ENCODE measurements at places on chromosomes 4 and X.
A peak's percentile ranks its signal among the peaks of the same experiment; 100 is the strongest.

GRCh38 chr4:91470671-91471070, 833.1 kb upstream of the GRID2 start:
- DNase-seq, result no peak

GRCh38 chr4:41701983-41702382, 46.5 kb downstream of the PHOX2B start:
- no peak for DNase-seq

DNA sequence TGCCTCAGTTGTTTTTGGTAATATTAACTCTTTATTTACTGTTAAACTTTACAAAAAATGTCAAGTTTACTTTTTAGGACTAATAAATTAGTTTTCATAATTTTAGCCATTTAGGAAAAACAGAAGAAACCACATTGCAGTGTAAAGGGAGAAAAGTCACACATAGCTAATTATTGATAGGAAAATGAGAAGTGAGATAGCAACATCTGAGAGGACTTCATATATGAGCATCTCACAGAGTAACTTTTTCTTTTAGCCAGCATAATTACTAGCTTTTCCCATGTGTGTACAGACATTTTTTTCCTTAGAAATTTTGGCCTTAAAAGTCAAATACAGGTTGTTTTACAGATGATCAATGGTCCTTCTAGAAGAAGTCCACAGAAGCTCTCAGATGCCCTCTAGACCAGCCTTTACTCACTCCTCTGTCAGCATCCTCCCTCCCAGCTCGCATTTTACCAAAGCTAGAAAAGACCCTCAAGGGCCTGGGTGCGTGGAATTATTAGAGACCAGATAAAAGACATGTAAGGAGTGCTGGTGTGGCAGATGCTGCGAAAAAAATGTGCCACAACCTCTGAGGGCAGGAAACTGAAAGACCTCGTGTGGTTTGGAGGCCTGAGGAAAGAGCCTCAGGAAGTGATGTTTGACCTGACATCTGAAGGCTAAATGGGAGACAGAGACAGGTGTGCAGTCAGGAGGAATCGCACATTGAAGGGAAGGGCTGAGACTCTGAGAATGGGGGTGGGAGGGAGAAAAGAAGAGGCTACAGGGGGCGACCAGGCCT, 156.9 kb downstream of the CBR4 start:
- DNase-seq, result no peak

DNA sequence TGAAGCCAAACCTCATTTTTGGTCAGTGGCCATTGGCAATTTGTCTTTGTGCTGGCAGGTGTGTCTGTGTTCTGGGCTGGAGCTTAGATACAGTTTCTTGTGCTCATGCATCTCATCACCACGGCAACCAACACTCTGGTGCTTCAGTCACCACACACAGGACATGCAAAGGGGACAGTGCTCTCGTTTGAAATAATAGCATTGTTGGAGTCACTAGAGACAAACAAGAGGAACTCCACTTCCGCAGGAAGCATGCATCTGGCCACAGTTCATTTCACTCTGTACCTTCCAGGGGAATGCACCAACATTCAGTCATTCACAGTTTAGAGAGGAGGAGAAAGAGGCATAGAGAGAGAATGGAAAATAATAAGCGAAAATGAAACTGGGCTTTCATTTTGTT, 267.4 kb downstream of the ANK2 start:
- no peak for DNase-seq

DNA sequence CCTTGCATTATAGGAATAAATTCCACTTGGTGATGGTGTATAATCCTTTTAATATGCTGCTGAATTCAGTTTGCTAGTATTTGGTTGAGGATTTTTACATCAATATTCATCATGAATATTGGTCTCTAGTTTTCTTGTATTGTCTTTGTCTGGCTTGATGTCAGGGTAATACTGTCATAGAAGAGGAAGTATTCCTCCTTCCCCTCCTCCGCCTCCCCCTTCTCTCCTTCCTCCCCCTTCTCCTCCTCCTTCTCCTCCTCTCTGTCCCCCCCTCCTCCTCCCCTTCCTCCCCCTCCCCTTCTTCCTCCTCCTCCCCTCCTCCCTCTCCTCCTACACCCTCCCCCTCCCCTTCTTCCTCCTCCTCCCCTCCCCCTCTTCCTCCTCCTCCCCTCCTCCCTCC, 65.8 kb downstream of the RGS12 start:
- DNase-seq, result no peak

DNA sequence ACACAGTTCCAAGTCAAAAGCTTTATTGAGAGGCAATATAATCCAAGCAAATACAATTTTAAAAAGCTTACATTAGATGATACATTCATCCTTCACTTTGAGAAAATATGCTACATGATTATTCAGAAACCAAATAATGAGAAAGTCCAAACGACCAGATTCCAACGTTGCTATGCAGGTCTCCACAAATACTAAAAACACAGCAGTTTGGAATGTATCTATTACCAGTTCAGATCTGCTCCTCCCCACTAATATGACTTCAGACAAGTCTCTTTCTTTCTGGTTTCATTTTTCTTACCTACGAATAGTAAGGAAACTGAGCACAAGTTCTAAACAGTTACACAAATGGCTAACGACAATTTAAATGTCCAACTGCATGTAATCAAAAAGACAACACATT, 9.5 kb downstream of the NAF1 start:
- peak; percentile 40 for DNase-seq

DNA sequence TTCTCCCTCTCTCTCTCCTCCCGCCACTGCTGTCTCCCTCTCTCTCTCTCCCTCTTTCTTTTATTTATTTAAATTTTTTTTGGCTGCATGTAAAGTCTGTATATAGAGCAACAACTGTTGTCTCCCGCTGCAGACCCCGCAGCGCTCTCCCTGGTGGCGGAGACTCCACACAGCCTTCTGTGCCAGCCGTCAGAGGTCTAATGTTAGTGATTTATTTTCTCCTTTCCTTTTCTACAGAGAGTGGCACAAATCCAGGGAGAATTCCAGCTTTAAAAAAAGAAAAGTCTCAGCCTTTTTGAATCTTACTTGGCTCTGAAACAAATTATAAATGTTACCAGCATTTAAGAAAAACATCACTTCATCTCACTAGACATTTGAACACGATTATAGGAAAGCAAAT, 106.2 kb downstream of the FAM9B start:
- no peak for DNase-seq

DNA sequence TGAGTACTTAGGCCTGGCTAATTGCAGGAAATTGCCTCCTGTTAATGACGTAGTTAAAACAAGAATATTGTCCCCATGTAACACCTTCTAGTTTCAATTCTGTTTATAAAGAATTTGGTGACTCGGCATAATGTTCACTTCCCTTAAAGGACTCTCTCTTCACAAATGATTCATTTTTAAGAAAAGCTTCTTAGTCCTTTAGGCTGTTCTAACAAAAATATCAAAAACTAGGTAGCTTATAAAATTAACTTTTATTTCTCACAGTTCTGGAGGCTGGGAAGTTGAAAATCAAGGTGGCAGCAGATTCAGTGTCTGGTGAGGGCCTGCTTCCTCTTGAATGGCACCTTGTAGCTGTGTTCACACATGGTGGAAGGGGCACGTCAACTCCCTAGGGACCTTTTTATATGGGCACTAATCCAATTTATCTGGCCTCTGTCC, 23.8 kb downstream of the COL25A1 start:
- no peak for DNase-seq

DNA sequence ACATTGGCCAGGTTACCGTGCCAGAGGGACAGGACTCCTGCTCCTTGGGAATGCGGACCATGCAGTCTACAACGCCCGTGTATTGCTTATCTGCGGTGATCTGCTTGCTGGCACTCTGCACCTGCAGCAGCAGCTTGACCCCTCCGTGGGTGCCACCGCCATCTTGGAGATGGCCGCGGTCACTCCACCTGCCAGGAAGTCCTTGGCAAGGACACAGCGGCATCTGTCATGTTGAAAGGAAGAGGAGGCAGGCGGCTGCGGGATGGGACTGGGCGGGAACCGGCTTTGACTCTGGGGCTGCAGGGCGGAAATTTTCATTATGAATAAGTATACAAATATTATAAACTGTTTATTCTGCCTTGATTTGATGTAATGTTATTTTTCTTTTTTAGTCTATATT, 63.4 kb downstream of the F11 start:
- no peak for DNase-seq

DNA sequence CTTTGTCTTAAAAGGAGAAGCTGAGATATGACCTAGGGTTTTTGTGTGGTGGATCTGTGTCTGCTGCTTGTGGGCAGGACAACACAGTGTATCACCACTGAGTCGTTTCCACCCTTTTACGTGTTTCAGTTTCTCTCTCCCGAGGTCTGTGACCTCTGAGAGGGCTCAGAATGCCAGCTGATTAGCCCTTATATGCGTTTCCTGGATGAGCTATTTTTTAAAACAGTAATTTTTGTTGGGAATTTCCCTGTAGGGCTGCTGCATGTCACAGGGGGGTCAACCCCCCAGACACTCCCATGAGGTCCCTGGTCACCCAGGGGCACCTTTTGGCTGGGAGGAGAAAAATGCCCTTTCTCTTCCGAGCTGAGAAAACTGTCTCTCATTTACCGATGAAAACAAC, 170.4 kb upstream of the CASK start:
- peak; percentile 46 for DNase-seq

DNA sequence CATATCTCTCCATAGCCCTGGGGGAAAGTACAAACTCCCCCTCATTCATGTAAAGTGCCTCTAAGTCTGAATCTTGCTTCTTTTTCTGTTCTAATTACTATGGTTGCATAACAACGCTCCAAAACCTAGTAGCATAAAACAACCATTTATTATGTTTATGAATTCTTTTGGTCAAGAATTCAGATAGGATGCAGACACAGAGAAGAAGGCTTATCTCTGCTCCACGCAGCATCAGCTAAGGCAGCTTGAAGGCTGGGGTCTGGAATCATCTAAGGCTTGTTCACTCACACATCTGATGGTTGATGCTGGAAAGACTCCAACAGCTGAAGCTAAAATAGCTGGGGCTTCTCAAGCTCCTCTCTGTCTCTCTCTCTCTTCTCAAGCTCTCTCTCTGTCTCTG, 564.5 kb downstream of the ZNF674 start:
- peak; percentile 88 for DNase-seq

- DNase-seq, result peak; percentile 2
These were observed 266.1 kb downstream of the GRIA3 start for GRCh38 chrX:123450222-123450621.

- no peak for DNase-seq
These were observed at the start of gene BGN for GRCh38 chrX:153494541-153495361. Gene BGN, plus strand, starts transcription at chrX:153494980. Its CDS starts 9,652 bp downstream, at chrX:153504632.

GRCh38 chr4:165415910-165416309, 37.1 kb downstream of the CPE start:
- no peak for DNase-seq

DNA sequence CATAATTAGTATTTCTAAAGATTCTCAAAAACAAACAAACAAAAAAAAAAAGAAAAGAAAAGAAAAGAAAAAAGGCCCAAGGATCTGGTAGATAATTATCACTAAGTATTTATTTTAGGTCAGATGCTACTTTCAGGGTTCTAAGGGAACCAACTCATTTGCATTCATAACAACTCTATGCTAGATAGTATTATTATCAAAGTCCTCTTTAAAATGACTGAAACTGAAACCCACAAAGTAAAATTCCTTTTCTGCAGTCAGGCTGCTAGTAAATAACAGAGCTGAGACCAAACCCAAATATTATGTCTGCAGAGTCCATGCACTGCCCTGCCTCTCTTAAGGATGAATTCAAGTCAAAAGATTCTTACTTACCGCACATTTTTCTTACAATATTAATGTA, 38.3 kb upstream of the MAPK10 start:
- no peak for DNase-seq

DNA sequence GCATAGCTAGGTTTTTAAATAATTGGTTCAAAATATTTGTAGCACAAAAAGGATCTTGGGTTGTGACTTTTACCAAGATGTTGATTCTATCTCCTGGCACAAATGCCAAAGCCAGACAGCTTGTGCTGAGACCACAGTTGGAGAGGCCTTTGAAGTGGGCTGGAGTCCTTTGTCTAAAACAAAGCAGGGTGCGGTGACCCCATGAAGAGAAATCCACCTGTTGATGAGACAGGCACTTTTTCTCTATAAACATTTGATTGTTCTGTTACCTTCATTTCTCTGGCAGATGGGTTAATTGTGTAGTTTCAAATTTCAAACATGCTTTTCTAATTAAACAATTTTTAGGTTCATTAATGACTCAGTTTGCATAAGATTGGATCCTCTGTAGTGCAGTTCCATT, 56.7 kb downstream of the STOX2 start:
- no peak for DNase-seq
